Calu3 (cell line): ENCODE measurements at places on chromosomes 5 and 9. TPM values are rescaled to one million over a fixed set of nuclear protein-coding genes. Genes with fewer than 3 reads are reported as not detected.
A peak's percentile ranks its signal among the peaks of the same experiment; 100 is the strongest.

GRCh38 chr9:132439153-132439552 is 29.1 kb downstream of the CFAP77 start:
- H3K4me1 ChIP-seq, result no peaks in the 10 kb centered on the region
- H3K4me3 ChIP-seq, result no peak overlapping the region
- DNase-seq, result no peak

- no peak for DNase-seq
- no peak overlapping the region for H3K4me3 ChIP-seq
- no peak overlapping the region for H3K27ac ChIP-seq
- H3K27me3 ChIP-seq, result peaks cover 49% of the 10 kb centered on the region
These were observed 21.8 kb downstream of the IRX4 start for GRCh38 chr5:1860949-1861348.

DNA sequence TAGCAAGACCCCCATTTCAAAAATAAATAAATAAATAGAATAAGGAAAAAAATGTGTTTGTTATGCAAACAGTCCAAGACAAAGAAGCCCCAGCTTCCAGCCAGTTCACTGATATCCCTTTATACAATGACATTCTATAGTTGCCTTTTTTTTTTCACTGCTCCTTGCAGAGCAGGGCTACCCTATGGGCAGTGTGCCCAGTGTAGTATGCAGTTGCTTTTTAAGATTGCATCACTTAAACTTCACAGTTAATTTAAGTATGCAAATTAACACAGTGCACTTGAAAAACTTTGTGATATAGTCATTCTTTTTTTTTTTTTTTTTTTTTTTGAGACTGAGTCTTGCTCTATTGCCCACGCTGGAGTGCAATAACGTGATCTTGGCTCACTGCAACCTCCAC is 40.8 kb upstream of the ARRDC3 start:
- no peaks in the 10 kb centered on the region for H3K27me3 ChIP-seq
- no peak overlapping the region for H3K27ac ChIP-seq
- no peak for DNase-seq

DNA sequence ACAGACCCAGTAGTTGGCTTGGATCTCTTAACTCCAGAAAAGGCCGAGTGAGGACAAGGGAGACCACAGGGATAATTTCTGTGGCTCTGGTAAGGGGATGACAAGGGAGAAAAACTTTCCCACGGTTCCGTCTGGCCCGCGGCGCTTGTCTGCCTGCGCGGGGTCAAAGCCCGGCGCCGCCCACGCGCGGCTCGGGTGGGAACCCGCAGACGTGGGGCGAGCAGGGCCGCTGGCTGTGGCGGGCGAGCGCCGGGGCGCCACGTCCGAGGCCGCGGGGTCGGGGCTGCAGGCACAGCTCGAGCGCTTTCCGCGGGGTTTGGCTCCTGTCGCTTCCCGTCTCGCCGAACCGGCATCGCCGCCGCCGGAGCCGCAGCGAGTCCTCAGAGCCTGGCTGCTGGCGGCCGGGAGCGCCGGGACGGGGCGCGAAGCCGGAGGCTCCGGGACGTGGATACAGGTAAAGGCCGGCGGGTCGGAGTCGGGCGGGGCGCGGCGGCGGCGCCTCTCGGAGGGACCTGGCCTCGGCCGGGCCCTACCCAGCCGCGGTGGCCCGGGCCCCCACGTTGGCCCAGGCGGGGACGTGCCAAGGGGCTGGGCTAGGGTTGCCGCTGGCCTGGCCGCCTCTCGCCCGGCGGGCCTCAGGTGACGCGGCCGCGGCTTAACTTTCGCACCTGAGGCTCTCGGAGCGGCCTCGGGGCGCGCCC is at the start of gene RNF180:
Gene RNF180 (plus strand): TSS at position 344 of the 701 bp plus-strand sequence. CDS start 34,965 bp downstream, outside the sequence.
- H3K27ac ChIP-seq, result peak within 1 kb of the TSS; percentile 1
- H3K4me1 ChIP-seq, result no peaks in the 10 kb centered on the region

DNA sequence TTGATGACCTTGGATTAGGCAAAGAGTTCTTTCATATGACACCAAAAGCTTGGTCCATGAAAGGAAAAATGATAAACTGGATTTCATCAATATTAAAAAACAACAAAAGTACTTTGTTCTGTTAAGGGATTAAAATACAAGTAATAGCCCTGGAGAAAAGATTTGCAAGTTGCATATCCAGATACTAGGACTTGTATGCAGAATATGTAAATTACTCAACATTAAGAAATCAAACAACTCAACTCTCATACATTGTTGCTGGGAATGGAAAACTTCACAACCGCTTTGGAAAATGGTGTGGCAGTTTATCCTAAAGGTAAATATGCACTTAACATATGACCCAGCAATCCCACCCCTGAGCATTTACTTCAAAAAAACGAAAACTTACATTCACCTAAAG is 112.0 kb downstream of the ADAMTS19 start:
- no peak for DNase-seq
- H3K36me3 ChIP-seq, result no peaks in the 10 kb centered on the region
- H3K27me3 ChIP-seq, result no peaks in the 10 kb centered on the region
- no peak overlapping the region for H3K4me3 ChIP-seq

The MYMK gene
- total RNA-seq, result not detected in 2 replicates
